Left lung (tissue), 14 donors: ENCODE measurements at places on chromosomes 7 and 10. TPM values are rescaled to one million over a fixed set of nuclear protein-coding genes. Genes with fewer than 3 reads are reported as not detected.

DNA sequence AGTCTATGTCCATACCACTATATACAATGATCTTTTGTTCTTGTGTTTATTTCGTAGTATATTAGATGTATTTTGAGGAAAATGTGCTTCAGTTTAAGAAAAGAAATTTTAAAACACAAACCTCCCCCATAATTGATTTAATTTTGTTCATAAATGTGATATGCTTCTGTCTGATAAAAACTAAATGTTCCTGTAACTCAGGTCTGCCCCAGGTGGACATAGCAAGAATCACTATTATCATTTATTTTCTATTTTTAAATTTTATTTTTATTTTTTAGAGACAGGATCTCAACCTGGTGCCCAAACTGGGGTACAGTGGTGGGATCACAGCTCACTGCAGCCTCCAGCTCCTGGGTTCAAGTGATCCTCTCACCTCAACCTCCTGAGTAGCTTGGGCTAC lies 43.2 kb downstream of the BEND7 start:
- DNase-seq = no peak

DNA sequence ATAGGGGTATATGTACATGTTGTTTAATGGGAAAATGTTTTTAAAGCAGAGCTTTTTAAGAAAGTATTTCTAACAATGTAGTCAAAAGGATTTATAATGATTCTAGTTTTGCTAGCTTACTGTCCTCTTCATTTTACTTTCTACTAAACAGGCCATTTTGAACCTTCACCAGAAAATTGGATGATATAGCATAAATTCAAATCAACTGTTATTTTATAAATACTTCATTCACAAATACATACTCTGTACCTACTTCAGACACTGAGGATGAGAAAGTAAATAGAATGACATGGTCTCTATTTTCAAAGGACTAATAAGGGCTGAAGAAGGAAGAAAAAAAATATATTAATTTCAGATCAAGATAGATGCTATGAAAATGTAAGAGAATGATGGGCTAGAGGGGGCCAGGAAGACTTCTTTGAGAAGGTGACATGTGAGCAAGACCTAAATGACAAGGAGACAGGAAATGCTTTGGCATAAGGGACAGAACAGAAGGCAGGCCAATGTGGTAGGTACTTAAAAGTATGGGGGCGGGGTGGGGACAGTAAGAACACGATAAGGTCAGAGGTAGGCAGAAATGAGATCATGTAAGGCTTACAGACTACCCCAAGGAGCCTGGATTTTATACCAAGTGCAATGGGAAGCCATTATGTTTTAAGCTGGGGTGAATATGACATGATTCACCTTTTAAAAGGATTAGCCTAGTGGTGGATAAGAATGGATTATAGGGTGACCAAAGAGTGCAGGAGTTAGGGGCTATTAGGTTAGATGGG lies 5.2 kb downstream of the NAMPT start:
- DNase-seq = no peak

DNA sequence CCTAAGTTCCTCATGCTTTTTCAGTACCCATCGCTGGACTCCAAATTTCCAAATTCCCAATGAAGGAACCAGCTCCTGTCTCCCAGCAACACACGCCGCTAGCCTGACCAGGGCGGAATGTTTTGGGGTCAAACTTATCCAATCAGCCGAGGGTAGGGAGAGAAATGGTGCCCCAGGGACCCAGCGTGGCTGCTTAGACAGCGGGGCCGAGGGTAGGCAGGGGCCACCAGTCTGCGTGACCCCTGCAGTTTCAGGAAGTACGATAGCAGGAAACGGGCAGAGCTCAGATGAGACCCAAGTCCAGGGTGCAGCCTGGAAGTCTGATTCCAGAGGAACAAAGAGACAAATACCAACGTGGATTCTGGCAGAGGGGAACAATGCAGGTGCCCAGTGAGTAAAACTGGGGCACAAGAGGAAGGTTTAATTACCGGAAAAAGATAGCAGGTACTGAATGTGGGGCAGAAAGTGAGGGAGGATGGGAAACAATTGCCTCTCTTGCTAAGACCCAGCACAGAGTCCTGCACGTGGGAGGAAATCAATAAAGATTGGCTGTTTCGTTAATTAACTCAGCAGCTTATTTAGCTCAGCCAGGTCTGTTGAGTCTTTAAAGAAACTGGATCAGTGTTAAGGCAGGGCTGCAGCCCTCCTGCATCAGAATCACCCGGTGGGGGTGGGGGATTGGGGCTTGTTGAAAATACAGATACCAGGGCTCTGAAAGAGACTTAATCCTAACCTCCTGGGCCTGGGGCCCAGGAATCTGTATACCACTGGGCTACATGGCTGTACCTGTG lies 50.4 kb upstream of the NFE2L3 start:
- DNase-seq = no peak

DNA sequence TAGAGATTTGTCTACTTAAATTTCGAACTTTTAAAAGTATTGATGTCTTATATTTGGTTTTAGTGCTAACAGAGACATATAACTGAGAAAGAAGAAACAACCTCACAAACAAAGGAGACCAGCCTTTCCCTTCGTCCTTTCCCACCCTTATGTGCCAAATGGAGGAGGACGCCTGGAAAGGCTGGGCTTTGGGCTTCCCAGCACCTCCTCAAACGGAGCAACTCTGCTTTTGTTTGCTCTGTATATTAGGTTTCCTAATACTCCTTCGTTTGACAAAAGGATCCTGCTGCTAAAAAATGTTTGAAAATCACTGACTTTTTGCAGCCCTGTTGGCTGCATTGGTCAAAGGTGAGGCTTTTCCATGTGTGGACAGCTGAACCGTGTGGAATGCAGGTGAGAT lies 471.8 kb downstream of the SORCS3 start:
- DNase-seq = no peak

DNA sequence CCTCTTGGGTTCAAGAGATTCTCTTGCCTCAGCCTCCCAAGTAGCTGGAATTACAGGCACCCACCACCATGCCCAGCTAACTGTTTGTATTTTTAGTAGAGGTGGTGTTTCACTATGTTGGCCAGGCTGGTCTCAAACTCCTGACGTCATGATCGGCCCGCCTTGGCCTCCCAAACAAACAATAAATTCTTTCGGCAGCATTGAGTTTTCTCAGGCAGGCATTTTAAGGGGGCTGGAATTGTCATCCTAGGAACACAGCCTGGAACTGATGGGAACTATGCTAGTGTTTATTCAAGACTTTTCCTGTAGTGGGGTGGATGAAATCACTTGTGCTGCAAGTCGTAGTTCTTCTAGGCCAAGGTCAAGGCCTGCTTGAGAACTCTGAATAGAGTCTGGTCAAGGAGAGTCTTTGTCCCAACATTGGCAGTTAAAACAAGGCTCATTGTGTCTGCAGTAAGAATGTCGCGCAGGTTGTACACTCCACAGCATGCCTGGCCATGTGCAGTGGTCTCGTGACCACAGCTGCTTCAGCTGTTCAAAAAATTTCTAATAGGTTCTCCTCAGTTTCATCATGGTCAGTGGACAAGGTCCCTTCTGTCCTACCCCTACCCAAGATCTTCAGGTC lies 92.8 kb downstream of the HECW1 start:
- DNase-seq = no peak

- DNase-seq = no peak
Measured at GRCh38 chr7:16587790-16588189, 57.8 kb downstream of the ANKMY2 start.

DNA sequence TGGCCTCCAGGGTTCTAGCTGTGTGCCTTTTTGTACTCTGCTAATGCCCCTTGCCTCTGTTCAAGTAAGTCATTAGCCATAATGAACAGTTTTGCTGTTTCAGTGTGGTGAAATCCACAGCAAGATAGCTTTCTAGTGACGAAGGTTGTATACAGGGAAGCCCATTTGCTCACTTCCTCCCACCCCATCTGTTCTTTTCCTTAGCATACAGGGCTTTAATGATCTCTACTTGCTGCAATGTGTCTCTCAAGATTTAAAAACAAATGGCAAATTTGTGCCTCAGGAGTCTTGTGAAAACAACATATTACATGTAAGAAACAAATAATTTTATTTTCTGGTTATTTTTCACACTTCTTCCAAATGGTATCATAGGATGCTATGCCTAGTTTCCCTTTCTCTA lies 243.2 kb downstream of the CDK14 start:
- no peak for DNase-seq

- no peak for DNase-seq
Measured at GRCh38 chr10:125026036-125026931, 84.4 kb downstream of the ZRANB1 start.

DNA sequence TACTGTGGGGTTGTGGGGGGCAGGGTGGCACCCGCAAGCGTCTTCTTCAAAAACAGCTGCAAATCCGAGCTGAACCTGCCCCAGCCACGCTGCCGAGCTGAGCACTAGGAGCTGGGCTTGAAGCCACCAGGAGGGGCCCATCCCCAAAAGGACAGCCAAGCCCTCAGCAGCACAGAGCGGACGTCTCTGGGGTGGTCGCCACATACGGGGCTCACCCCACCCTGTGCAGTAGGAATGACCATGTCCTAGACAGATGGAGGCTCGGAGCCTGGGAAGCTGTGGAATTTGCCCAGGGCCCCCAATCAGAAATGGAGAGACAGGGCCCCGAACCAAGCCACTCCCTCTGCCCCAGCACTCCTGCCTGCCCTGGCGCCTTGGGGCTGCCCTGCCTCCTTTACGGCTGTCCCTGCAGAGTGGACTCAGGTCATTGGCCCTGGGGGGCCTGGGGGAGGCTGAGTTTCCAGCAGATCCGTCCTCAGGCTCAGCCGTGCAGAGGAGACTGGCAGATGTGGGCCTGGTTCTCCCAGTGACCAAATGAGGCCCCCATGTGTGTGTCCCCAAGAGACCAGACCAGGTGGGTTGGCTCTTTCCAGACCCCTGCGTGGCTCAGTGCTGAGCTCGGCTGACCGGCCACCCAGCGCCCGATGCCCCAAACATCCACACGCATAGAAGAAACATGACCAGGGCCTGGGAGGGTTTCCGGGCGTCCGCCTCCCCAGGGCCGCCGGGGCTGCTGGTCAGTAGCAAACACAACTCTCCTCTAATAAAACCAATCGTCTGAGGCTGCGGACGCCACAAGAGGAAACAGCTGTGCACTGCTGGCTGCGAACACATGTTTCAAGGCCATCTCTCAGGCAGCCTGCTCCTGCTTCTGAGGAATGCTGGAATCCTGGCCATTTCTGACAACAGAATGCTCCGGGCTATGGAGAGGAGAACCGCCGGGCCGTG lies 54.9 kb downstream of the PDGFA start:
- peak; percentile 32 for DNase-seq

GRCh38 chr7:113636727-113637421 lies 281.9 kb downstream of the PPP1R3A start:
- no peak for DNase-seq

DNA sequence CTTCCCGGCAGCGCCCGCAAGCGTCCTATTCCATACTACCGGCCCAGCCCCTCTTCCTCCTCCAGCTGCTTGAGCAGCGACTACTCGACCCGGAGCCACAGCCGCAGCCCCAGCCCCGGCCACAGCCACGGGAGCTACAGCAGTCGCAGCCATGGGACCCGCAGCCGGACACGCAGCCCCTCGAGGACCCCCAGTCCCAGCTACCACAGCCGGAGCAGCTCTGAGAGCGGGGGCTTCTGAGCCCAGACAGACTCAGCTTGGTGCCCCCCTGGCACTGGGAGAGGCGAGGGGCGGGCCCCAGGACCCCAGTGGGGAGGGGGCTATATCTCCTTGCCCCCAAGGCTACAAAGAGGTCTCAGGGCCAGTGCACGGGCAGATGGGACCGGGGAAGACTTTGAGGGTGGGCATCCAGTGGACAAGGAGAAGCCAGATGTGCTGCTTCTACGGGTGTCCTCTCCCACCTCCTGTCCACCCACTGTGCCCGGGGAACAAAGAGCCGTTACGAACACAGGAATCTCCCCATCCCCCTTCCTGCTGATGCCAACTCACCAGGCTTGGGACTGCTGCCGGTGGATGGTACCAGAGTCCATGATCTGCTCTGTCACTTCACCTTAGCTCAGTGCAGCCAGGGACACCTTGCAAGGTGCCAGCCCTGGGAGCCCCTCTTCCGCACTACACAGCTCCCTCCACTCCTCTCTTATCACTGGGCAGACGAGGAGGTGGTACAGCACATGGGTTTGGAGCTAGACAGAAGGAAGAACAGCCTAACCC lies 16.7 kb upstream of the HSPB1 start:
- no peak for DNase-seq

GRCh38 chr7:6491194-6491593 lies 43.4 kb upstream of the DAGLB start:
- no peak for DNase-seq

DNA sequence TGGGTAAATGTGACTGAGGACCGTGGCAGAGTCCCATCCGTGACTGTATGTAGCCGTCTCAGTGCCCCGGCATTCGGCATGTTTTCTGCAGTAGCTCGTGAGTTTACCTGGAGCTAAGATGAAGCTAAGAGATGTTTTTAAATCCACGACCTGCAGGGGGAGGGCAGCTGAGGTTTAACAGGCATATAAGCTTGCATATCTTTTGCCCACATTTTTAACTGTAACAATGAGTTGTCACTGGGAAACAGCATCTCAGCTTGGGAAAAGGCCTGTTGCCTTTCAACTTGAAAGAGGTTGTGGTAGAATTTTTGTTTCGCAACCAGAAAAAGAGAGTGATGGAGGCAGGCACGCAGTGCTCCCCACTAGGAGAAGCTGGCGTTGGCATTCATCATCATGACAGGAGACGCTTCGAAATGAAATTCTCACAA lies 77.7 kb downstream of the CELF2 start:
- DNase-seq = no peak

DNA sequence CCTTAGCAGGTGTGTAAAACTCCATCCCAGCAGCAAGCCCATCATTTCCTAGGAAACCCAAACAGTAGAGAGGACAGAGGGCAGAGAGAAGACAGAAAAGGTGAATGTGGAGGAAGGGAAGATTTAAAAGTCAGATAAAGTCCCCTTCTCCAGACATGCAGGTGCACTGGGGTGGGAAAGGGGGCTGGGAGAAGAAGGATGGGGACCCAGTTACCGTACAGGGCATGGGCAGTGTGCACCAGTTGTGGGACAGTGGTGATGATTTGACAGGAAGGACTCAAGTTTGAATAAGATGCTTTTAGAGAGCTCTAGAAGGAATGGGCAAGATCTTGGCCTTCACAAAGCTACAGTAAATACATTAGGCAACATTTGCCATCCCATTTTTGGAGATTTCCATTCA lies 110.7 kb upstream of the PLXNA4 start:
- no peak for DNase-seq

GRCh38 chr7:80640846-80641245 lies 2.4 kb downstream of the CD36 start:
- no peak for DNase-seq

GRCh38 chr7:51949726-51950644 lies 633.4 kb upstream of the COBL start:
- DNase-seq = no peak

- DNase-seq = no peak
Measured at GRCh38 chr10:28664369-28664740, 13.0 kb upstream of the BAMBI start.

GRCh38 chr10:100516847-100517246 lies 2.8 kb downstream of the SEC31B start:
- no peak for DNase-seq

Gene SLC35B4
- 33.1 TPM for polyA plus RNA-seq

Gene GATAD1
- 74.3 TPM for polyA plus RNA-seq

Gene SORBS1
- polyA plus RNA-seq = 37.5 TPM

Gene SEMA3E
- polyA plus RNA-seq = 37.2 TPM

Gene PLXNA4
- 2.3 TPM for polyA plus RNA-seq

Gene POLR1F
- 19.0 TPM for polyA plus RNA-seq

Gene CPVL
- polyA plus RNA-seq = 6.8 TPM

Gene NANOS1
- polyA plus RNA-seq = 6.1 TPM

Gene LOXL4
- 5.8 TPM for polyA plus RNA-seq

Gene CUBN
- polyA plus RNA-seq = 5.7 TPM

Gene GNAT3
- polyA plus RNA-seq = not detected

Gene WDR86
- polyA plus RNA-seq = 24.1 TPM
